Skeletal muscle cell (primary cell): ENCODE measurements at places on chromosomes 4 and X.

GRCh38 chrX:130385520-130385919 lies at the start of gene GPR119:
Gene GPR119 (minus strand): TSS chrX:130385674. CDS start chrX:130385447, 227 bp downstream.
- no peak for DNase-seq

DNA sequence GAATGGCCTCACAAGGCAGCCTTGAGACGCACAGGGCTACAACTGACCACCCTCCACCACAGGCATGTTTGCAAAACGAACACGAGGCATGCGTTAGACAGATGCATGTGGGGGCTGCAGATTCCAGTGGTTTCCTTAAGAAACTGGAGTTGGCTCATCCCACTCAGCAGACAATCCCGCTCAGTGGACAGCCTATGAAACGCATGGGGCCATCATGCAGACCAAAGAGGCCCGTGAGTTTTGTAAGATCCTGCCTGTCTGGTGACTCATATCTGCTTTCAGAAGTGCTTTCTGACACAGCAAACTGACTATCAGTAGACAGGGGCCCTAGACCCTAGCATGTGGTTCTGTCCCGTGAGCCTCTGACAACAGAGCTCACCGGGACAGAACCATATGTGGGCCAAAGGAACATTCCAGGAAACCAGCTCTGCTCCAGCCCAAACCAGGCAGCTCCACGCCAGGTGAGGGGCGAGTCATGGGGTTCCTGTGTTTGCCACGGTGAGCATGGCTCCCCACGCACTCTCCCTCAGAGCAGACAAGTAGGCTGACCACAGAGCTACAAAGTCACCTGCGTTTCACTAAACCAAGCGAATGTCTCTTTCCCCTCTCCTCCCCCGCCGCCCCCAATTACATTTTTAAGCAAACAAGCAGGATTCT lies 74.4 kb downstream of the MTMR1 start:
- DNase-seq: peak; percentile 84

DNA sequence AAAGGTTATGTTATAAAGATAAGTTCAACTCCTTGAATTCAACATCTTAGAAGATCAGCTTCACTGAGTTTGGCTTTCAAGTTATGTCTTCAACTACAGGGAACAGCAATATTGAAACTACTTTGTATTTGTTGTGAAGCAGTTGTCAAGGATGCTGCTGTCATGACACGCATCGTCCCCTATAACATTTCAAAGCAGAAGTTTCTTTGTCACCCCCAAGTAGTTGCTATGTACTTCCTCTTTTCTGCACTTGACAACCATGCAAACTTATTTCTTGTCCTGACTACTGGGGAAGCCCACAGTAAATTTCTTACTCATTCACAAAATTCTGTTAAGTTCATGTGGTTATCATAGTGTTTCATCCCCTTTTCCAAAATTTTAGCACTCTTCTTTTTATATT lies 14.3 kb downstream of the ANTXR2 start:
- no peak for DNase-seq

GRCh38 chr4:156619154-156619934 lies 352.3 kb downstream of the PDGFC start:
- DNase-seq: no peak

GRCh38 chrX:132833373-132833772 lies 125.1 kb downstream of the HS6ST2 start:
- no peak for DNase-seq

- no peak for DNase-seq
Observed at GRCh38 chr4:6913350-6913905, 3.8 kb downstream of the TBC1D14 start.

DNA sequence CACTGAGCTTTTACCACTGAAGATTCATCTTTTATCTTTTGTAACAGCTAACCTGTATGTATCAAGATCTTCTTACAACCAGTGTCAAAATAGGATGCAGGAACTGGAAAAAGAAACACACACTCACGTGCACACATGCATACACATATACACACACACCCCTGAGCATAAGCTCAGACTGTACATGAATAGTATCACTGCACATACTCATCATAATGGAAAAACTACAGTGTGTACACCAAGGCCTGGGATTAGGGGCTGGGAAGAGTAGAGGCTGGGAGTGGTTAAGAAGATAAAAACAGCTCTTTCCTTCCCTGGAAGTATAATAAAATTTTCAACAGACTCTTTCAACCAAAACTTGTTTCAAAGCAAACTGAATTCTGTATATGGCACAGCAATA lies 73.4 kb downstream of the RELL1 start:
- DNase-seq: no peak

DNA sequence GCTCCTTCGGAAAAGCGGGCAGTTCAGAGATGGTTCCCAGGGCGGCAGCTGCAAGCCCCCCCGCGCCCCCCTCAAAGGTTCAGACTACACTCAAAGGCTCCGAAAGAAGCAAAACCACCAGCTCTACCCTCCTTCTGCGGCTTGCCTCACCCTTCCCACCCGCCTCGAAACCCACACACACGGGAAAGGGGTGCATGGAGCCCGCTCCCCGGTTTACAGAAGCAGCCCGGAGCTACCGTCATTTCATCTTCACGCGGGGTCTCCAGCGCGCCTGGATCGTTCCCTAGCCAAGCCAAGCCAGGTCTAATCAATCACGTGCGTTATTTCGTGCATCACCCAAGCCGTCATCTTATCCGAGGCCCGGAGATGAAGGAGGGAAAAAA lies 1.2 kb downstream of the NLGN4X start:
- no peak for DNase-seq

- no peak for DNase-seq
Observed at GRCh38 chr4:80096175-80096850, 23.3 kb upstream of the ANTXR2 start.

DNA sequence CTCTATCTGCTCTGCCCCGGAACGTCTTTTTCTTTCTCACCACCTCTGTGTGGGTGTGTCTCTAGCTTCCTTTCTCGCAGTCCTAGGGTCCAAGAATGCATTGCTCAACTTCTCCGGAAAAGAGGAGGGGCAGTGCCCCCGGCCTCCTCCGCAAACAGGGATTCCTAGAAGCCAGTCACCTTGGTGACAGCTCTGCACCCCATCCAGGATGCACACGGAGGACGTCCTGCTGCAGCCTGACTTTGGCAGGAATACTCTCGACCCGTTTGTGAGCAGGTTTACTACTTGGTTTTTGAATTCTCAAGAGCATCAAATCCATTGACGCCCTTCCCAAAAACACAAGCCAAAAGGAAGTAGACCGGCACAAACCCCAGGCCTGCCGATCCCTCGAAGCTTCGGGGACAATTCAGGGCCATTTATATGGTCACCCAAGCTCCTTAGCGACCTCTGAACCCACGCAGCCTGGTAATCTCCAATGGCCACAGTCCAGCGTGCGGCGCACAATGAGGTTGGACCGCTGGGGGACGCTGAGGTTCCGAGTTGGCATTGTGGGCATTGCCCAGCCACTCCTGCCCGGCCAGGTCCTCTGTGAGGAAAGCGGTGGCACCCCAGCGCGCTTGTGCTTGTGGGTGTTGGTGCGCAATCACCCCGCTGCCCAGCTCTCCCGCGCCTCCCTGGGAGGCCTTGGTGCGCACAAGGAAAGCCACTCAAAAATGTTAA lies 9.8 kb downstream of the NKX3-2 start:
- no peak for DNase-seq

GRCh38 chr4:110020139-110020538 lies 107.5 kb downstream of the EGF start:
- no peak for DNase-seq

- no peak for DNase-seq
Observed at GRCh38 chr4:107714256-107714655, 5.8 kb downstream of the PAPSS1 start.

- DNase-seq: no peak
Observed at GRCh38 chr4:12126474-12126873, 697.8 kb upstream of the HS3ST1 start.

- no peak for DNase-seq
Observed at GRCh38 chr4:156764145-156764544, 207.5 kb downstream of the PDGFC start.

DNA sequence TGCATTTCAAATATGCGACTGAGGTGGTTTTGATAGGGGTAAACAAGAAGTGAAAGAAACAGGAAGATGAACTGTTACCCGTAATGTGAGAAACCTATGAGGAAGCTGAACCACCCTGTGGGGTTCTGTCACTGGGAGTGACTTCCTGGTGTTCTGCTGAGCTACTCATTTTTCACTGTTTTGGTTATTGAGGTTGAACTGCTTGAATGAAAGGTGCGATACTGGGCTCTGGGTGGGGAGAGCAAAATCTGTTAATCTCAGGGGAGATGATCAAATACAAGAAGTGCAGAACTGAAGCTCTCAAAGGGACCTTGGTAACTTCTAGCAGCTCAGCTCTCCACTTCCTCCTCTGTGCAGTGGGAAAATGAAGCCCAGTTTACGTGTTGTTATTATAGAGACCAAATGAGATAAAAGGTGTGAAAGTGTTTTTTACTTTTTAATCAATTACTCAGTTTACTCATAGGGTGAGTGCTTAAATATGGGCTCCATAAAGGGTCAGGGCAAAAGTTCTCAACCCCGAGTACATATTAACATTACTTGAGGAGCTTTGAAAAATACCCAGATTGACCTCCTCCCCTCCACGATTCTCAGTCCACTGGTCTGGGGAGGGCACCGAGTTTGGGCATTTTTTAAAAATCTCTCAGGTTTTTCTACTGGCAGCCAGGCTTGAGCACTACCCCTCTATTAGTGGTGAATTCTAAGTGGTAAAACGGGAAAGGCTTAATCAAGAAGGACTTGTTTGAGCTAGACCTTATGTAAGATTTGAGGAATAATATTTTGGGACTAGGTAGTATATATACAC lies 66.7 kb downstream of the COQ2 start:
- no peak for DNase-seq
